HEK293T (cell line): ENCODE measurements at places on chromosomes 2 and 18.

DNA sequence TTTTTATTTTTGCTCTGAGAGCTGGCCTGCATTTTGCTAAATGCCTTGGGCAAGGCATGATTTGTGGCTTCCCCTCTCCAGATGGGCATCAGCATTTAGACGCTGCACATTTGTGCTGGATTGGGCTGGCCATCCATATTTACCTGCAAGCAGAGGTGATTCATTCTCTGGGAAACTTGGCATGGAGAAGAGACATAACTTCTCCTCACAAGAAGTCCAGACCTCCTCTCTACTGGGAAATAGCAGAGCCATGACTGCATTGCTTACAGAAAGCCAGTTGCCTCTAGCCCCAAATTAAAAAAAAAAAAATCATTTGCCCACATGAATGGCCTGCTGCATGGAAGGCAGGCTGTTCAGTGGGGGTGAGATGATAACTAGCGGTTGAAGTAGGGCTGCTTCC lies 120.1 kb downstream of the ACTR3 start:
- no peak for DNase-seq

- DNase-seq: no peak
Observed at GRCh38 chr2:28652217-28652616, 99.4 kb upstream of the PPP1CB start.

DNA sequence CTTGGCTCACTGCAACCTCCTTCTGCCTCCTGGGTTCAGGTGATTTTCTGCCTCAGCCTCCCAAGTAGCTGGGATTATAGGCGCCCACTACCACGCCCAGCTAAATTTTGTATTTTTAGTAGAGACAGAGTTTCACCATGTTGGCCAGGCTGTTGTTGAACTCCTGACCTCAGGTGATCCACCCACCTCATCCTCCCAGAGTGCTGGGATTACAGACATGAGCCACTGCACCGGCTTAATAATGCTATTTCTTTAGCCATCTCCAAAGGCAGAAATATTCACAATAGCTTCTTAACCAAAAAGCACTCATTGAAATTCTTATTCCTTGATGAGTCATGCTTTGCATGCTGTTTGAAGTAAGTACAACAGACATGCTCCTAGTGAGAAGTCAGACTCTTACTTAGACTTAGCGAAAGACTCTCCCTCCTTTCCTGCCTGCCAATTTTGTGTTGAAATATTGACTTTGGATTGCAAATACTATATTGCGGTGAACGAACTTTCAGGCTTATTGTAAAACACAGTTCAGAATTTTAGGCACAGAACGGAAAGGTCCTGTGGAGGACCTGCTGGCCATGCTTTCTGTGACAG lies 4.4 kb downstream of the ACTR3 start:
- DNase-seq: no peak

- DNase-seq: no peak
Observed at GRCh38 chr2:171478345-171478744, 43.9 kb upstream of the CYBRD1 start.

- no peak for DNase-seq
Observed at GRCh38 chr2:160052531-160052930, 9.9 kb downstream of the PLA2R1 start.

DNA sequence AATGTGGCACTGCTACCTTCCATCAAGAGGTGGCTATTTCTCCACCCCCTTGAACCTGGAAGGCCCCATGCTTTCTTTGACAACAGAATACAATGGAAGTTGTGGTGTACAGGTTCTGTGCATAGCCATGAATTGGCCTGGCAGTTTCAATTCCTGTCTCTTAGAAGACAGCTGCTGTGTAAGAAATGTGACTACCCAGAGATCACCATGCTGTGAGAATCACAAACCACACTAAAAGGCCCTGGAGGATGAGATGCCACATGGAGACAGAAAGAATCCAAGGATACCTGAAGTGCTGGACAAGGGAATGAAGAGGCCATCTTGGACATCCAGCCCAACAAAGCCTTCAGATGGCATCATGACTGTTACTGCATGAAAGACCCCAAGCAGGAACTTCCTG lies 47.7 kb upstream of the EHBP1 start:
- DNase-seq: no peak

DNA sequence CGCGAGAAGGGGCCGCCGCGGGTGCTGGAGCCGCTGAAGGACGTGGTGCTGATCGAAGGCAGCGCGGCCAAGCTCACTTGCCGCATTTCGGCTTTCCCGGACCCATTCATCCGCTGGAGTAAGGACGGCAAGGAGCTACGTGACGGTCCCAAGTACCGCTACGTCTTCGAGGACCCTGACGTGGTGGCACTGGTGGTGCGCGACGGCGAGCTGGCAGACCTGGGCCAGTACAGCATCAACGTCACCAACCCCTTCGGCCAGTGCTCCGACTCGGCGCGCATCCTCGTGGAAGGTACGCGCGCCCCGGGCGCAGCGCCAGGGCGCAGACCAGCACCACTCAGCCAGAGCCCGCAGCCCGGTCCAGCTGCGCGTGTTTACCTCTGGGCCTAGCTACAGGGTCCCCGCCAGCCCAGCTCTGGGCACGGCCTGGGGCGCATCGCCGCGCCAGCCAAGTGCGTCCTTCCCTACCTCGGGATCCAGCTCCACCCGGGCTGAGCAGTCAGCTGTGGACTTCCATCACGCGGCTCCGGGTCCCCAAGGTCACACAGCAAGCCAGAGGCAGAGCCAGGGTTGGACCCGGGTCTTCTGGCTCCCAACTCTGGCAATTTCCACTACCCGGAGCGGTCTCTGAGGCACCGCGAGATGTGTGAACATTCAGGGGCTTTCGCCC lies 1.7 kb upstream of the GMPPA start:
- no peak for DNase-seq
